Activated CD8-positive, alpha-beta T cell treated with anti-CD3 and anti-CD28 coated beads, Interleukin-2, amount 10 ng/mL, durations not matched to agents 7 days and 5 days (primary cell): ENCODE measurements at places on chromosomes 1 and 21. TPM values are rescaled to one million over a fixed set of nuclear protein-coding genes. Genes with fewer than 3 reads are reported as not detected.

The SAMSN1 gene
- 103 TPM for total RNA-seq

The APP gene
- 14.5 TPM for total RNA-seq

The PADI2 gene
- not detected for total RNA-seq

The CD5L gene
- not detected for total RNA-seq

GRCh38 chr21:42460391-42461184 is 35.4 kb downstream of the RSPH1 start:
- DNase-seq = peak; percentile 74

- no peak for DNase-seq
These were observed 32.1 kb downstream of the JAK1 start for GRCh38 chr1:64934115-64934877.
